Naive thymus-derived CD8-positive, alpha-beta T cell (primary cell): ENCODE measurements at places on chromosomes 2 and 18.

DNA sequence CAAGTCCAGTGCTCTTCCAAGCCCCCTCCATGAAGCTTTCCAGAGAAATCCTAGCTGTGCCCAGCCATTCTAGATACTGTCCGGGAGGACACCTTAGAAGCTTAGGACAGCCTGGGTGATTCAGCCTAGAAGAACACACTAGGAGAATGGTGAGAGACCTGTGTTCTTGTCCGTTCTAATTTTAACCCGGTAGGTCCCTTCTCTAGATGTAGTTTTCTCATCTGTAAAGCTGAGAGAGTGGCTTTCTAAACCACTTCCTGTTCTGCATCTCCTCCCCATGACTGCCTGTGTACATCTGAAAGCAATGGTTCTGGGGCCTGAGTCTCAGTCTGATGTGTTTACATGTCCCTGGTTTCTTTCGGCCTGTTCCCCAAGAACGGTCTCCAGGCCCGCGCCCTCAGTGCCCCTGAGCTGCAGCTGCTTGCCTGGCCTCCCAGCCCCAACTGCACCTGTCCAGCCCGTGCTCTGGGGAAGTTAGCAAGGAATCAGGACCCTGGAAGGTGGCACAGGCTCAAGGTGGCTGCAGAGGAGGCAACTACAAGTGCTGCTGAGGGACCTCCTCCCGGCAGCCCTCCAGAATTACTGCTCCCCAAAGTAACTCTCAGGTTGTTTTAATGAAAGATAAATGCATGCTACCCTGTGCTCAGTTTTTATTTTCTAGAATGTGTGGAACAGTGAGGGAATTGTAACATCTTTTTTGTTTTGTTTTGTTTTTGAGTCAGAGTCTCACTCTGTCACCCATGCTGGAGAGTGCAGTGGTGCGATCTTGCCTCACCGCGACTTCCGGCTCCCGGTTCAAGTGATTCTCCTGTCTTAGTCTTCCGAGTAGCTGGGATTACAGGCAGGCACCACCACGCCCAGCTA lies 105.9 kb downstream of the LBH start:
- peak; percentile 51 for DNase-seq

DNA sequence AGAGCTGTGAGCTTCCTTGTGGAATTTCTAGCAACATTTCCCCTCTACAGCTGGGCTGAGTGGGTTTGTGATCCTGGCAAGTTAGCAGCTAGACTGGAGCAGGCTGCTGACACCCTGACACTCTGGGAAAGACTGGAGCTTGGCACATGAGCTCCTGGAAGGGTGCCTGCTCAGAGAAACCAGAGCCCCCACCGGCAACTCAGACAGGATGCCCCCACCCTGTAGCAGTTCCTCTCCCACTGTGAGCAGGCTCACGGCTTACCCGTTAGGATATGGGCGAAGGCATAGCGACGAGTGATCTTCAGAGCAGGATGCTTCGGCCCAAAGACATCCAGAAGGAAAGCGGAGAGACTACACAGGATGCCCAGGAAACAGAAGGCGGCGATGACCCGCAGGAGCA lies 11.2 kb downstream of the TMEM127 start:
- DNase-seq = no peak

DNA sequence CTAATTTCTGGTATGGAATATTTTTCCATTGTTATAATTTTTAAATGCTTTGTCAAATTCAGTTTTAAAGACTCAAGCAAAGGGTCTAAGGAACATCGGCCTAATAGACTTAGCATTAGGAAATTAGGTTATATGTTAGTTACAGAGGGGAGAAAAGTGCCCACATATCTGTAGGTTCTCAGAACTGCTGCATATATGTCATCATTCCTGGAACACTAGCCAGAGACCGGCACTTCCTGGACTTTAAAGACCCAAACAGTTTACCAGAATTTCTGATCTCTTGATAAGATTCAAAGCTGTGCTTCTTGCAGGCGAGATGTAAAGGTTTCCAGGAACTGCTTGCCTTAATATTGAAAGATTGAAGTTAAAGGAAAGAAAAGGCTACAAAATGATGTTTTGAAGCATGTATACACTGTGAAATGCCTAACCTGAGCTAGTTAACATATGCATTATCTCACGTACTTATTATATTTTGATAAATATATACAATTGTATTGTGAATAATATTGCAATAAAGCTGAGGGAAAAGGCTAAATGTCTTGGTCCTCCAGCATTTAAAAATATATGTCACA lies 993.6 kb downstream of the LRP1B start:
- no peak for DNase-seq

DNA sequence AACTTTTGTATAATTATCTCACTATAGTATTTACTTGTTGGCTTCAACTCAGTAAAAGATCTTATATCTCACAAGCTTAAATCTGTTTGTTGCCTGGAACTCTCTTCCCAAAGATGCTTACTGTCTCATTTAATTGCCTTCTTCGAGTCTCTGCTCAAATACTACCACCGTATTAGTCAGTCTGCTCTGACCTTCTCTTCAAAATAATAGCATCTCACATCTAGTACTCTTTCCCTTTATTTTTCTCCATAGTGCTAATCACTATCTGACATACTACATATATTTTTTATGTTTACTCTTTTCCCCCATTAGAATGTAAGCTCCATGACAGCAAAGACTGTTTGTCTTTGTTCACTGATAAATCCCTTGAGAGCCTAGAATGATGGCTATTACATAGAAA lies 10.6 kb upstream of the MPP4 start:
- no peak for DNase-seq

DNA sequence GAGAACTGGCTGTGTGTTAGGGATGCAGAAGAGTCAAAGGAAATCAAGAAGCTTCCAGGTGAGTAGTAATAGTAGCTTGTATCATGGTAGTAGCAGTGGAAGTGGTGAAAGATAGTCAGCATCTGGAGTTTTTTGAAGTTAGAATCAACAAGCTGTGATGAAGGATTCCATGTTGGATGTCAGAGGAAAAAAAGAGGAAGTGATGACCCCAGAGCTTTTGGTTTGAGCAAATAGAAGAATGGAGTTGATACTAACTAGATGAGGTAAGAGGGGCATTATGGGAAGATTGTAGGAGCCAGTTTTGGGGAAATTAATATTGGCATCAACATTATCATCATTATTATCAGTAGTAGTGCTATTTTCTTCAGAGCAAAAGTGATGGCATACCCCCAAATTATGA lies 542.2 kb downstream of the XIRP2 start:
- DNase-seq = no peak

GRCh38 chr2:180195847-180196246 lies 188.8 kb upstream of the CWC22 start:
- DNase-seq = no peak

- DNase-seq = no peak
Measured at GRCh38 chr2:88190808-88191721, 20.9 kb downstream of the THNSL2 start.

- no peak for DNase-seq
Measured at GRCh38 chr2:102453501-102453900, 19.5 kb upstream of the SLC9A4 start.

DNA sequence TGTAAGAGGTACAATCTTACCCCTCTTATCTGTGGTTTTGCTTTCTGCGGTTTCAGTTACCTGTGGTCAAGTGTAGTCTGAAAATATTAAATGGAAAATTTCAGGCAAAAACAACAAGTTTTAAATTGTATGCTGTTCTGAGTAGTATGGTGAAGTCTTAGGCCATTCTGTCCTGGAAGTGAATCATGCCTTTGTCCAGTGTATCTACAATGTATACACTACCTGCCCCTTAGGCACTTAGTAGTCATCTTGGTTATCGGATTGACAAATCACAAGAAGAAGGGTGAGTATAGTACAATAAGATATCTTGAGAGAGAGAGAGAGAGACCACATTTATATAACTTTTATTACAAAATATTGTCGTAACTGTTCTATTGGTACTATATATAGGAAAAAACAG lies 43.5 kb downstream of the RAB3GAP1 start:
- DNase-seq = no peak

- no peak for DNase-seq
Measured at GRCh38 chr2:168658706-168659105, 143.7 kb upstream of the NOSTRIN start.

DNA sequence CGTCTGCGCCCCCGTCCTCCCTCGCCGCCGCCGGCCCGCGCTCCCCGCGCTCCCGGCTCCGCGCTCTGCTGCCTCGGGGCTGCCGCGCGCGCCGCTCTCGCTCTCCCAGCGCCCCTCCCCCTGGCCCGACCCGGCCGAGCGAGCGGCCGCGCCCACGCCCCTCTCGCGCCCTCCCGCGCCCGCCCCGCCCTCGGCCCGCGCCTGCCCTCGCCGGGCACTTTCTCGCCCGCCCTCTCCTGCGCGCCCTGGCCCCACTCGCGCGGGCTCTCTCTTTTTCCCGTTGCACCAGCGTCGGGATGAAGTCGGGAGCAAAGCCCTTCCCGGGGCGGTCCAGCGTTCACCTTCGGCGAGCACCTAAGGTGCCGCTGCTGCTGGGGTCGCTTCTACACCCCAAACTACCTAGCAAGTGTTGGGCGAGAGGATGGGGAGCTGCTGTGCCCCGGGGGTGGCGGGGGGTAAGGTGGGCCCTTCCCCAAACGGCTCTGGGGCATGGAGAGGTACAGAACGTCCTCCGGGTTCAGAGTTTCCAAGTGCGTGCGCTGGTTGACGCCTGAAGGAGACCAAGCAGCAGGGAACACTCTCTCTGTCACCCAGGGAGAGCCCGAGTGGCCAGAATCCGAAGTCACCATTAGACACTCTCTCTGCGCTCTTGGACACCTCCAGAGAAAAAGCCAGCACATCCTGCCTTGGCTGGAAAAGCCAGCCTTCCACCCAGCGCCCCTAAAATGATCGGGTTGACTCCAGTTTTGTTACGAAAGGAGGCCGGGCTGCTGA lies at the start of gene COLEC12:
Gene COLEC12, minus strand, starts transcription at position 70 of the 774 bp plus-strand sequence. CDS start 187 bp downstream, outside the sequence.
- no peak for DNase-seq

- DNase-seq = no peak
Measured at GRCh38 chr18:68397241-68398035, 317.5 kb downstream of the TMX3 start.

DNA sequence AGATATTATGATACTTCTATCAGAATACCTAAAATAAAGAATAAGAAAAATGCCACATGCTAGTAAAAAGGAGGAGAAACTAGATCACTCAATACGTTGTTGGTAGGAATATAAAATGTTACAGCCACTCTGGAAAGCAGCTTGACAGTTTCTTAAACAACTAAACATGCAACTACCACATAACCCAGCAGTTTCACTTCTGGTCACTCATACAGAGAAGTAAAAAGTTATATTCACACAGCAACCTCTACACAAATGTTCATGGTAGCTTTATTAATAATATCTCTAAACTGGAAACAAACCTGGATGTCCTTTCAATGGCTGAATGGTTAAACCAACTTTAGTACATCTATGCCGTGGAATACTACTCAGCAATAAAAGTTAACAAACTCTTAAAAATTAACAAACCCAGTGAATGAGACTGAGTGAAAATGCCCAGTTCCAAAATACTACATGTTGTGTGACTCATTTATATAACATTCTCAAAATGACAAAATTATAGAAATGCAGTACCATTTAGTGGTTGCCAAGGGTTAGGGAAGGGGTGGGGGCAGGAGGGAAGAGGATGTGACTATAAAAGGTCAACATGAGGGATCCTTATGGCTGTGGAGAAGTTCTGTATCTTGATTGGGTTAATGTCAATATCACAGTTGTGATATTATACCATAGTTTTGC lies 124.1 kb downstream of the MMADHC start:
- no peak for DNase-seq

DNA sequence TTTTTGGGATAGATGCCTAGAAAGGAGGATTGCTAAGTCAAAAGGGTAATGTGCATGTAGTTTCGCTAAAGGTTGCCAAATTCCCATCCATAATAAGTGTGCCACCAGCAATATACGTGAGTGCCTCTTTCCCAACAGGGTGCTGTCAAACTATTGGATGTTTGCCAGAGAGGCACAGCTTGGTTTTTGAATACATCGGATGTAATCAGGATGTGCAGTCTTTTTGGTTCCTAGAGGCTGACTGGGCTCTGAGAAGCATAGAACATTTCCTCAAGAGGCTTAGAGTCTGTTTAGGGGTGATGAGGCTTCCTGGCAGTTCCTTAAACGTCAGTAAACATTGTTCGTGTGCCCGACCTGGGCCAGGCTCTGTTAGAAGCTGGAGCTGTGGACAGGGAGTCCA lies 28.0 kb downstream of the AGAP1 start:
- no peak for DNase-seq

- no peak for DNase-seq
Measured at GRCh38 chr2:37629529-37629928, 41.9 kb downstream of the CDC42EP3 start.

GRCh38 chr2:17270894-17271293 lies 247.3 kb downstream of the RAD51AP2 start:
- no peak for DNase-seq

DNA sequence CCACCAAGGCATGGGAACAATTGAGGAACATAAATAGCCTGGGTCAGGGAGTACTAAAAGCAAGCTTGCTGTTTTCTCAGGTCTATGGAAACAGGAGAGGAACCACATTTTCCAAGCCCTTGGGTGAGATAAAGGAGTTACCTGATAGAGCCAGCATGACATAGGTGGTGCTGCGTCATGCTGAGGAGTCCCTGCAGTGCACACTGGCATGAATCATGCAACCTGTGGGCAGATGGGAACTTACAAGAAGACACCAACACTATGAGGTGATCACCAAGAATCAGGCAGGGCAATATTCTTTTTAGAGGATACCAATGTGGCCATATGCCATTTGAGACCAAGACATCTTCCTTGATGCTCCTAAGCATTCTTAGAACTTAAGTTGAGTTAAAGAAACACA lies 531.8 kb downstream of the ZEB2 start:
- DNase-seq = no peak

GRCh38 chr2:173150963-173151362 lies 75.3 kb downstream of the MAP3K20 start:
- DNase-seq = no peak
